Heart right ventricle (tissue), 16 donors: ENCODE measurements at places on chromosomes 1 and 21. TPM values are rescaled to one million over a fixed set of nuclear protein-coding genes. Genes with fewer than 3 reads are reported as not detected.

GRCh38 chr1:203367057-203367456 lies 16.1 kb upstream of the FMOD start:
- DNase-seq = no peak
- no peak overlapping the region for H3K27ac ChIP-seq
- H3K36me3 ChIP-seq = no peaks in the 10 kb centered on the region
- H3K27me3 ChIP-seq = no peaks in the 10 kb centered on the region

DNA sequence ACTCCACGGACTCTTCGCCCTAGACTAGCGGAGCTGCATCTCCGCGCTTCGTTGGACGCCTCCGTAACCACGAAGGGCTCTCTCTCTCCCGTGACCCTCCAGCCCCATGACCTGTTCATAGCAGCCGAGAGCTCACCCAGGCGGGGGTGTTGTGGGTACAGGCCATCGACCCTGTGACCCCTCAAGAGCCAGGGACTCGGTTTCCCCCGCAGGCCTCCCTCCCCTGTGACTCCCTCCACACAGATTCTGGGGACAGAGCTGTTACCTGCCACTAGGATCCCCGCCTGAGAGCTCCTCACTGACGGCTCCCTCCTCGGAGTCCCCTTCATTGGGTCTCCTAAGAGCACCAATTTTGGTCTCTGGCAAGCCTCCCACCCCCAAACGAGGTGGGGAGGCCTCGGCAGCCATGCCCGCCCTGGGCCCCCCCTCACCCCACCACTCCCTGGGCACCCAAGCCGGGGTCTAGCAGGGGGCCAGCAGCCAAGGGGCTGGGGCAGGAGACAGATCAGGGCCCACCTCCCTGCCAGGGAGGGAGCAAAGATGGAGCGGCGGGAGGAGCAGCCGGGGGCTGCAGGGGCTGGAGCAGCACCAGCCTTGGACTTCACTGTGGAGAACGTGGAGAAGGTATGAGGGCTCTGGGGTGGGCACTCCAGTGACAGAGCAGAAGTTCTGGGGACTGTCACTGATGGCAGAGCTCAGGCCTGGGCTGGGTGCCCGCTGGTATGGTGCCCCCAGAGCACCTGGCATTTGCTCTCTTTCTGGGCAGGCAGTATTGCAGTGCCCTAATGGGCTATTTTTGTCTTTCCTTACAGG lies 517 bp downstream of the IPO13 start:
- peak; percentile 63 for DNase-seq
- peak overlapping the region; percentile 98 for H3K27ac ChIP-seq
- H3K36me3 ChIP-seq = peaks cover 18% of the 10 kb centered on the region
- peak overlapping the region; percentile 94 for H3K4me3 ChIP-seq

DNA sequence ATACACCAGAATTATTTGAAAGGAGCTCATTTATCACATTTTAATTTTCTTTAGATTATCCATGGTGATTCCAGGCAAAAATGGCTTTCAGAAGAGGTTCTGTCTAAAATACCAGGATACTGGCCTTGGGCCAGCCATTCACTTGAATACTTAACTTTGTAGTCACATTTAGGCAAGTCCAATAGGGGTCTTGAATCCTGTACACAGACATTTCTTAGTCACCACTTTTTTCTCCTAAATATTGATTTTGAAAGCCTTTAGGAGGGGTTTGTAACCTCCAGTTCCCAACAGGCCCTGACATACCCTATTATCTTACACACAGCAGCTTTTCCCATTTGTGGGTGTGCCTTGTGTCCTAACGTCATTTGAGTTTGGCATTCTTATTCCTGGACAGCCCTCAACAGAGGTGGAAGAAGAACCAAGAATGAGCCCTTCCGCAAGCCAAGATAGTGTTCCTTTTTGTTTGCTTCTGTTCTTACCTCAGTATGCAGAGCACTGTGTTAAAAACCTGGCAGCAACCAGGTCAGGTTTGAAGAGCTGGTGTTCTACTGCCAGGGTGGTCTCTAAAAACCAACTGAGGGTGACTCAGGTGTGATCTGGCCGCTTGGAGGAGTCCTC lies 19.5 kb downstream of the MAP3K7CL start:
- no peaks in the 10 kb centered on the region for H3K36me3 ChIP-seq
- H3K4me1 ChIP-seq = peaks cover 59% of the 10 kb centered on the region
- H3K27ac ChIP-seq = no peak overlapping the region
- no peak overlapping the region for H3K4me3 ChIP-seq
- no peaks in the 10 kb centered on the region for H3K27me3 ChIP-seq
- no peak for DNase-seq

DNA sequence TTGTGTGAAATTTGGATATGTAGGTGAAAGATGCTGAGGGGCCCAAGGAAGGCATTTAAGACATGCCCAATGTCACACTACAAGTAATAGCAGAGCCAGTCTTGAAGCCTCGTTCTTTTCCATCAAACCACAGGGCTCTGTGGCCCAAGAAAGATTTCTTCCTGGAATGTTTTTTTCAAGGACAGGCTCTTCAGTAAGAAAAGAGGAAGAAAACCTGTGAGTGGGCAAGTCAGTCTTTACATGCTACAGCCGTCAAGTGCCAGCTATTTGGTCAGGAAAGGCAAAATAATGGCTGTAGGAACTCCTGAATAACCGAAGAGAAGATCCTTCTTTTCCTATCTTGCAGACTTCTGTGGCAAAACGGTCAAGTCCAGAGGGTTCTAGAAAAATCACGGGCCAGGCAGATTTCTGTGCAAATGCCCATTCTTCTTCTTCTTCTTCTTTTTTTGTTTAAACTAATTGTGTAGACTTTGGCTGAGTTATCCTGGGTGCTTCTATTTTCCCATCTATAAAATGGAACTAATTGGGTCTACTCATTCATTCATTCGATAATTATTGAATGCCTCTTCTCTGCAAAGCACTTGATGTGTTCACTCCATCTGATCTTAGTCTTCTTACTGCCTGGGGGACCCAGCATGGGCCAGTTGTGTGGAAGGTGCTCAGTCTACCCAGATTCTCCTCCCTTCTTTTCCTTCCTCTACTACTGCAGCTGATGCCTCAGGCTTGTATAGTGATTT lies 1.9 kb upstream of the ID3 start:
- peaks cover 69% of the 10 kb centered on the region for H3K4me1 ChIP-seq
- H3K27me3 ChIP-seq = no peaks in the 10 kb centered on the region
- no peak for DNase-seq
- peaks cover 12% of the 10 kb centered on the region for H3K36me3 ChIP-seq

DNA sequence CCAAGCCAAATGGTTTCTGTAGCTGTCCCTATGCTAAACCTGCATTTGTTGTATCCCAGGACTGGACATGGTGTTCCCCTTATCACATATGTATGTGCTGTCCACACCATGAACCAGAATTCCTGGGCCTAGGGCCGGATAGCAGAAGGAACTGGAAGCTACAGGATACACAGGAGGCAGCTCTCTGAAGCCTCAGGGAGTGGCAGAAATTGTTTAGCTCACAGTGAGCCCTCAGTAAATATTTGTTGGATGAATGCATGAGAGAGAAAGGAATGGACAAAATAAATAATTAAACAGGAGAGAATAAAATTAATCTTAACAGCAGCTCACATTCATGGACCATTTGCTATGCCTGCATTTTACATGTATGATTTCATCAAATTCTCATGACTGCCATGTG lies 2.1 kb downstream of the NIPAL3 start:
- H3K4me1 ChIP-seq = peaks cover 15% of the 10 kb centered on the region
- DNase-seq = no peak
- H3K4me3 ChIP-seq = no peak overlapping the region
- no peak overlapping the region for H3K27ac ChIP-seq

GRCh38 chr1:205743977-205744376 lies 6.0 kb downstream of the NUCKS1 start:
- DNase-seq = no peak
- H3K36me3 ChIP-seq = peaks cover 8% of the 10 kb centered on the region
- H3K4me1 ChIP-seq = peaks cover 71% of the 10 kb centered on the region
- H3K27ac ChIP-seq = no peak overlapping the region
- H3K27me3 ChIP-seq = no peaks in the 10 kb centered on the region
- H3K4me3 ChIP-seq = no peak overlapping the region

DNA sequence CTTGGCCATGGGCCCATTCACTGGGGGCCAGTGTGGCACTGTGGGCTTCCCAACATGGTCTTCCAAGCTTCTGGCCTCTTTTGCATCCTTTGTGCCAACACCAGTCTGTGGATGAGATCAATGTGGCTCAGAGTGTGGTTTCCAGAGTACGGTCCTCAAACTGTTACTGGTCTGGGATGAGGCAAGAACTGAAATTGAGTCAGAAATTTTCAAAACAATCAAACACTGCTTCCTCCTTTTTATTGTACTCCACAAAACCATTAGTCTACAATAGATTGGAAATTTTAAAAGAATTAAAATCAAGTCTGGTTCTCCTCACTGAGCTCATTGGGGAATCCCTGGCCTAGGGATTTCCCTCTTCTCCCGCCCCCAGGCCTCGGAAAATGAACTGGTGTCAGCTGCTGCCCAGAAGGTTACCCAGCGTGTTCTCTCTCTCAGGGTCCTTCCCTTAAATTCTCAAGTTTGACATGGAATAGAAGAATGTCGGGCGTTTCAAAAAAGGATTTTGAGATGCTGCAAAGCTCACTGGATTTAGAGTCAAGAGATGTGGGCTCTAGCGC lies 222.0 kb downstream of the SDCCAG8 start:
- no peak overlapping the region for H3K4me3 ChIP-seq
- H3K27ac ChIP-seq = no peak overlapping the region
- H3K27me3 ChIP-seq = no peaks in the 10 kb centered on the region

GRCh38 chr21:16709866-16710550 lies 802.8 kb upstream of the CXADR start:
- no peak overlapping the region for H3K4me3 ChIP-seq
- H3K4me1 ChIP-seq = no peaks in the 10 kb centered on the region
- H3K36me3 ChIP-seq = no peaks in the 10 kb centered on the region
- no peak overlapping the region for H3K27ac ChIP-seq
- H3K27me3 ChIP-seq = no peaks in the 10 kb centered on the region
- no peak for DNase-seq

The RGS16 gene
- 2.5 TPM for polyA plus RNA-seq

- H3K4me1 ChIP-seq = no peaks in the 10 kb centered on the region
- DNase-seq = no peak
- no peak overlapping the region for H3K27ac ChIP-seq
Observed at GRCh38 chr21:19490481-19490880, 1086.9 kb upstream of the TMPRSS15 start.

DNA sequence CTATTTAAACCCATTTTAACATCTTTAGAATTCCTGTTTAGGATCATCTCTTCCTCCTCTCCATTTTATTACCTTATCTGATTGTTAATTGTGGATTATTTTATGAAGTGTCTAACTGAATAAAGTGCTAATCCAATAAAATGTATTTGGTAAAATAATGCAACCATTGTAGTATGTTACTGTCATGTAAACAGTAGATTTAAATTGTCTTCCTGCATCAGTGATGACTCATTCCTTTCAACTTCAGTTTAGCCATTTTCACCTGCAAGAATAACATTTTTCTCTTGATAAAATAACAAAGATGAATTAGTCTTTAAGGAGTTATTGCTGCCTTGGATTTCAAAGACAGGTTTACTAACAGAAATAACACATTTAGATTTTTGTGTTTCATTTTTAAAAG lies 5.4 kb downstream of the PPP2R5A start:
- no peak overlapping the region for H3K4me3 ChIP-seq
- peaks cover 80% of the 10 kb centered on the region for H3K4me1 ChIP-seq
- no peak overlapping the region for H3K27ac ChIP-seq
- H3K27me3 ChIP-seq = no peaks in the 10 kb centered on the region

The CIART gene
- 4.9 TPM for polyA plus RNA-seq

The PALMD gene
- 194 TPM for polyA plus RNA-seq

- no peak overlapping the region for H3K4me3 ChIP-seq
- no peaks in the 10 kb centered on the region for H3K4me1 ChIP-seq
Observed at GRCh38 chr1:92408825-92409224, 77.9 kb downstream of the GFI1 start.

DNA sequence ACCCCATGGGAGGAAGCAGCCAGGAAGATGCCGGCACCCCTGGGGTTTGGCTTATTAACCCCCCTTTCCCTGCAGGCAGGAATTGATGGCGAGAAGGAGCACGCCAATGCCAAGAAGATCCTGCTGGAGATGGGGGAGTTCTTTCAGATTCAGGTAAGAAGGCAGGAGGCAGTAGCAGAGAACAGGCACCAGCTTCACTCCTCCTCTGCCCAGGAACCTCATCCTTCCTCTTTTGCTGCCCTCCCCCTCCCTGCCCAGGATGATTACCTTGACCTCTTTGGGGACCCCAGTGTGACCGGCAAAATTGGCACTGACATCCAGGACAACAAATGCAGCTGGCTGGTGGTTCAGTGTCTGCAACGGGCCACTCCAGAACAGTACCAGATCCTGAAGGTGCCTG lies 1.2 kb upstream of the RUSC1 start:
- H3K27me3 ChIP-seq = no peaks in the 10 kb centered on the region
- DNase-seq = no peak
- H3K27ac ChIP-seq = no peak overlapping the region
- H3K4me3 ChIP-seq = no peak overlapping the region
- H3K4me1 ChIP-seq = peaks cover 26% of the 10 kb centered on the region

The MMP23B gene
- polyA plus RNA-seq = 113 TPM

The LCE2B gene
- polyA plus RNA-seq = not detected

The RGS13 gene
- polyA plus RNA-seq = not detected

DNA sequence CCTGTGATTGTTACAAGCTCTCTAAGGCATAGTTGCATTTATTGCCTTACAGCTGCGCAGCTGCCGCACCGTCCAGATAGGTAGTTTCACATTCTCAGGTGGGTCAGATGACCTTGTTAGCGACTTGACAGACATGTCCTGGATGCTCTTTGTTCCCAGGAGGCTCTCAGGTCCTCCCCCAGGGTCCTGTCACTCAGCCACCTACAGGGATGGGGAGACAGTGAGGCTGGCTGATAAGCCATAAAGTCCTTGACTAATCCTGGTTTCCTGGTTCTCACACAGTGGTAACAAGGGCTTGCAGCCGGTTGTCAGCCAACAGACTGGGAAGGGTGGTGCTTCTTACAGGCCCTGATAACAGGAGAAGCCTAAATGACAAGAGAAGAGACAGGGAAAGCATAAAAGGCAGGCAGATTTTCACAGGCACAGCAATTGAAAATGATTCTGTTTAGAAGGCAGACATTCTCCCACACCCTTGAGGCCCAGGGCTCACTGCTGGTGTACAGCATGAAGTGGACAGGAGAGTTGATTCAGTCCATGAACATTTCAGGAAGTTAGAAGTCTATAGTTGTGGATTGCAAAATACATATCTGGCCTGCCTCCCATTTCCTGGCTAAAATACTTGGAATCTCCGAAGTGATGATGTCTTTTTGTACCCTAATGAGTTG lies 2.9 kb downstream of the ARF1 start:
- H3K36me3 ChIP-seq = no peaks in the 10 kb centered on the region
- no peaks in the 10 kb centered on the region for H3K27me3 ChIP-seq
- no peak for DNase-seq
- H3K4me3 ChIP-seq = peak overlapping the region; percentile 91
- H3K4me1 ChIP-seq = peaks cover 82% of the 10 kb centered on the region

The FCRL3 gene
- polyA plus RNA-seq = 0.01 TPM

The USP48 gene
- polyA plus RNA-seq = 24.1 TPM
